ENCODE measurements at places on chromosomes 3 and 15.

DNA sequence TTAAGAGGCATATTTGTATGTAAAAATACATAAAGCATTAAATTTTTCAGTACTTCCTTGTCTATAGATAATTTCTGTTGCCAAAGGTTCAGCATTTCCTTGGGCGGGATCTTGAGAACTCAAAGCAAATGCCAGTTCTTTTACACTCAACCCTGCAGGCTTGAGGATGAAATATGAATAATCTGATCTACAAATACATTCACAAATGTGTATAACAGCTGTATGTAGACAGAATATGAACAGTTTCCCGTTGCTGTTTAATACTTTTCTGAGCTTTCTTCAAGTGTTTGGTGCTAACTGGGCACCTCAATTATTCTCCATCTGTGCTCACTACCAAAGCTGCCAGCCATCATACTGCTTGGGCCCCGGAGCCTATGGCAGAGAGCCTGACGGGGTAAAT, 661.3 kb downstream of the NLGN1 start:
- no peak for DNase-seq

- no peak for DNase-seq
These were observed 222.7 kb downstream of the GAP43 start for GRCh38 chr3:115845986-115846385.

- DNase-seq, result no peak
These were observed 150.5 kb upstream of the IQSEC1 start for GRCh38 chr3:13223574-13224237.

GRCh38 chr15:39517122-39517855, 63.6 kb upstream of the THBS1 start:
- DNase-seq, result no peak

GRCh38 chr3:79203144-79203519, 564.7 kb downstream of the ROBO1 start:
- no peak for DNase-seq

DNA sequence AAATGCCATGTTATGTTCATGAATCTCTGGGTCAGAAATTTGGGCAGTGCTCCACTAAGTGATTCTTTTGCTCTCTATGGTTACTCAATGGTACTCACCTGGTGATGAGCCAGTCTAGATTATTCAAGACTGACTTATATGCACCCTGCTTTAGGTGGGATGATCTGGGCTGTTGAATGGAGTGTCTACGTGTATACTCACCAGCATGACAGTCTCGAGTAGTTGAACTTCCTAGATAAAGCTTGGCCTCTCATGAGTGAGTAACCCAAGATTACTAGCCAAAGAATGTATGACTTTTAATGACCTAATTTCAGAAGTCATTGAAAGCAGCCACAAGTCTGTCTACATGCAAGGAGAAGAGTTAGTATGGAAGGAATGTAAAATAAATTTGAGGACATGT, 77.5 kb upstream of the CADM2 start:
- no peak for DNase-seq

GRCh38 chr3:113534365-113534764, 2.0 kb downstream of the SIDT1 start:
- no peak for DNase-seq

- no peak for DNase-seq
These were observed 77.5 kb downstream of the ESYT3 start for GRCh38 chr3:138511945-138512344.

DNA sequence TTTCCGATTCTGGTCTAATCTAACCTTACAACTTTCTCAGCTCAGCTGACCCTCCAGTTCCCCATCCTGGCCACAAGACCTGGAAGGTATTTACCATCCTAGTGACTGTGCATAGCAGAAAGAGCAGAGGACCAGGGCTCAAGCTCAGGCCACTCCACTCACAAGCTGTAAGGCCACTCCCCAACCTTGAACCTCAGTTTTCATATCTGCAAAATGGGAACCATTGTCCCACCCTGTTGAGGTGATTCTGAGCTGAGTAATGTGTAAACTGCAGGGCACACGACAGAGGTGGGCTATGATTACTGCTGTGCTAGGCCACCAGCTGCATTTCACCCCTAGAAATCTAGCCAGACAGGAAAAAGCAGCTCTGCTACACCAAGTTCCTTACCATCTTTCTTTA, 21.7 kb downstream of the TMEM40 start:
- no peak for DNase-seq

GRCh38 chr3:188780193-188781147, 391.3 kb upstream of the TPRG1 start:
- DNase-seq, result no peak

GRCh38 chr15:33310481-33311311, at the start of gene RYR3:
RYR3 (plus strand) TSS chr15:33310967; CDS start chr15:33311046, 79 bp downstream.
- no peak for DNase-seq

GRCh38 chr3:147411815-147412241, 2.7 kb downstream of the ZIC1 start:
- no peak for DNase-seq

DNA sequence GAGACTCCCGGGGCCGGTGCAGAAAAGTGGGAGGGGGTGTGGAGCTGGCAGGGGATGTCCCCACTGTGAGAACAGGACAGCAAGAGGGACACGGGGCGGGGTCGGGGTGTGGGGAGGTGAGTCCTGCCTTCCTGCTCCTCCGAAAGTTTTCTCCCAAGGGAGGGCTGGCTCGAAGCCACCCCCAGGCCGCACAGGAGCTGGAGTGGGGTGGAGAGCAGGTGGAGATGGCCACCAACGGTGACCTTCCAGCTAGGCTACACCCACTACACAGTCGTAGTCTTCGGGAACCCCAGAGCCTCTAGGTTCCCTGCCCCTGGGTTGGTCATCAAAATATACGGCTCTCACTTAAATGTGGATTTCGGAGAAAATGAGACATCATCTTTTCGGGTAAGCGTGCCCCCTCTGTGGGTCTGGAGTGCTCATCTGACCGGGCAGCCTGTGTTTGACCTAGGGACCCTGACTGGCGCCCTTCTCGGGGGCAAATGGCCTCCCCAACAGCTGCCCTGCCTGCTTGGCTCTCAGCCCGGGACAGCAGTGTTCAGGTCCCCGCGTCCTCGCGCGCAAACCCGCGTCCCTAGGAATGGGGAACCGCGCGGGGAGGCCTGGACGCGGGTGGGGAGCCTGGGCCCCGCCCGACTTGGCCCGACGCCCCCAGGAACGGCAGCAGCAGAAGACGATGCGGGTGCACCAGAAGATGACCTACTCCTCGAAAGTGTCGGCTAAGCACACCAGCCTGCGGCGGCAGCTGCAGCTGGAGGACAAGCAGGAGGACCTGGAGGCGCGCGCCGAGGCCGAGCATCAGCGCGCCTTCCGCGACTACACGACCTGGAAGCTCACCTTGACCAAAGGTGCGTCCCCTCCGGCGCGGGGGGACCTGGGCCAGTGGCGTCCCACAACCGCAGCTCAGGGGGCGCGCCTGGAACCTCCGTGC, 21.2 kb downstream of the CFAP100 start:
- DNase-seq, result no peak

GRCh38 chr3:35502699-35503098, 136.6 kb upstream of the ARPP21 start:
- DNase-seq, result no peak

All from NCI-H187 treated with DMSO at 0.1 percent for 48 hours (cell line).